ENCODE measurements at places on chromosomes 2 and 18.

DNA sequence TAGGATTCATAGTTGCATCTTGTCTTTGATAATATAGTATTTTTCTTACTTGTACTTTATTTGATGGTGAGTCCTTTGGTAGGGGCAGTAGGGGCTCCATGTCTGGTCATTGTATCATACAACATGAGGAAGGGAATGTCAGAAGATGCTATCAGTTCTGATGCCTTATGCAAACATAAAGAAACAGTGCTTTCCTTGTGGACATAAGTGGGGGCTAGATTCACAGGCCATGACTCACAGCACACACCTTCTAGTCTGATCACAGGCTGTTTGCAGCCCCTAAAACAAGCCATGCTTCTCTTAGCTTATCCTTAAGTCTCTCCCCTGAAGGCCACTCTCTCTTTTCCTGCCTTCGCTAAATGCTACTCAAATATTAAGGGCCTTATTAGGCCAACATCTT is 10.7 kb upstream of the SLC14A1 start:
- no peaks in the 10 kb centered on the region for H3K4me1 ChIP-seq
- no peaks in the 10 kb centered on the region for H3K36me3 ChIP-seq
- no peak overlapping the region for H3K27ac ChIP-seq
- no peaks in the 10 kb centered on the region for H3K27me3 ChIP-seq
- no peak overlapping the region for H3K4me3 ChIP-seq

DNA sequence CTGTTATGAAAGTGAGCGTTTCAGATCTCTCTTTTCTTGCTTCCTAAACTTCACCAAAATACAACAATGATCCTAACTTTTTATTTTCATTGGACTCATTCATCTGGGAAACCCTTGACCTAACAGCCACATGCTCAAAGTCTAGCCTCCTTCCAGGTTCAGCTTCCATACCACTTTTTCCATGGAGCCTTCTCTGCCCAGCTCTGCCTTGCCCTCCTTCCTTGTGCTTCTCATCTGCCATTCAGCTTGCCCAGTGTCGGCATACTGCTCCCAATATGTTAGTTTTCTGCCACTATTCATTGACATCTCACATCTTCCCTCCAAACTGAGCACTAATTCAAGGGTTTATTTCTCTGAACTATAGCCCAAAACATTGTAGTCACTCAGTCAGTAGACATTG is 214.7 kb downstream of the RAD51AP2 start:
- no peak overlapping the region for H3K4me3 ChIP-seq
- no peaks in the 10 kb centered on the region for H3K36me3 ChIP-seq
- H3K4me1 ChIP-seq = no peaks in the 10 kb centered on the region
- H3K27me3 ChIP-seq = no peaks in the 10 kb centered on the region
- no peak overlapping the region for H3K27ac ChIP-seq

DNA sequence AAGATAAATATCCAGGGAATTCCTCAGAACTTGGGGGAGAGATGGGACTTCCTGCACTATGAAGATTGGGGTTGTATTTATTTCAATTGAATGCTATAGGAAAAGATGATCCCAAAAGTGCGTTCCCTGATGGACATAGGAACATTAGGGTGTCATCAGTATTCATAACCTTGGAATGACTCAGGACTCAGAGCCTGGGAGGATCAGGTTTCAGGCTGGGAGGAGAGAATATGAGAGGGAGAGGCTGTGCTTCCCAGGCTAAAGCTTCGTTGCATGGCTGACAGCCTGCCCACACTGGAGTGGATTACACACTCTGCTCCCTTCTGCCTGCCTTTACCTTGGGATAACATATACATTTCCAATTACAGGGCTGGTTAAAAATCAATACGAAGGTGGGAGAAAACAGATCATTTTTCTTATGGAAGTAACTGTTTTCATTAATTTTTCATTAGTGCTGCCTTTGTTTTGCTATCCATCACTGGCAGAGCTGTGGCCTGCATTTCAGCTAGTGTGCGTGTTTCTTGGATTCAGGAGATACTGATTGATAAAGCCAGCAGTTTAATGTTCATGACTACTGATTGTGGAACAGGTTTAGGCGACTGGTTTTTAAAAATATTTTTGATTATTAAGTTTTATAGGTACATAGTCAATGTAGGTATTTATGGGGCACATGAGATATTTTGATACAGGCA is 118.7 kb downstream of the KCTD1 start:
- DNase-seq = peak; percentile 77
- H3K36me3 ChIP-seq = no peaks in the 10 kb centered on the region
- H3K4me3 ChIP-seq = no peak overlapping the region
- no peaks in the 10 kb centered on the region for H3K4me1 ChIP-seq
- no peaks in the 10 kb centered on the region for H3K27me3 ChIP-seq

- no peaks in the 10 kb centered on the region for H3K4me1 ChIP-seq
- no peak overlapping the region for H3K27ac ChIP-seq
- no peaks in the 10 kb centered on the region for H3K27me3 ChIP-seq
- no peak for DNase-seq
- H3K36me3 ChIP-seq = no peaks in the 10 kb centered on the region
- no peak overlapping the region for H3K4me3 ChIP-seq
These were observed 239.5 kb upstream of the SALL3 start for GRCh38 chr18:78739882-78740677.

DNA sequence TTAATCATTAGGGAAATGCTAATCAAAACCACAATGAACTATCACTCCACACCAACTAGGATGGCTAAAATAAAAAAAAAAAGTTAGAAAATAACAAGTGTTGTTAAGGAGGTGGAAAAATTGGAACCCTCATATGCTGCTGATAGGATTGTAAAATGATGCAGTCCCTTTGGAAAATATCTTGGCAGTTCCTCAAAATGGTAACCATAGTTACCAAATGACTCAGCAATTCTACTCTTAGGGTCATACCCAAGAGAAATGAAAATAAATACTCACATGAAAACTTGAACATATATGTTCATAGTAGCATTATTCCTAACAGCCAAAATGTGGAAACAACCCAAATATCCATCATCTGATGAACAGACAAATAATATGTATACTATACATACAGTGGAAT is 15.7 kb upstream of the ACVR2A start:
- H3K4me1 ChIP-seq = no peaks in the 10 kb centered on the region
- no peak overlapping the region for H3K27ac ChIP-seq
- H3K36me3 ChIP-seq = no peaks in the 10 kb centered on the region
- H3K27me3 ChIP-seq = no peaks in the 10 kb centered on the region

GRCh38 chr2:15763822-15764682 is 172.4 kb downstream of the DDX1 start:
- H3K27ac ChIP-seq = no peak overlapping the region
- H3K36me3 ChIP-seq = no peaks in the 10 kb centered on the region
- no peak for DNase-seq

DNA sequence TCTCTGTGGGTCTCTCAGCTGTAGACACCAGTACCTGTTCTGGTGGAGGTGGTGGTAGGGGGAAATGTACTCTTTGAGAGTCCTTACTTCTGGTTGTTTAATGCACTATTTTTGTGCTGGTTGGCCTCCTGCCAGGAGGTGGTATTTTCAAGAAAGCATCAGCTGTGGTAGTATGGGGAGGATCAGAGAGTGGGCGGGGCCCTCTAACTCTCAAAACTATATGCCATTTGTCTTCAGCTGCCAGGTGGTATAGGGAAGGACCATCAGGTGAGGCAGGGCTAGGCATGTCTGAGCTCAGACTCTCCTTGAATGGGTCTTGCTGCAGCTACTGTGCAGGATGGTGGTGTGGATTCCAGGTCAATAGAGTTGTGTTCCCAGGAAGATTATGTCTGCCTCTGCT is 1100.8 kb downstream of the CNTNAP5 start:
- H3K27me3 ChIP-seq = no peaks in the 10 kb centered on the region
- no peak for DNase-seq
- no peak overlapping the region for H3K4me3 ChIP-seq
- H3K4me1 ChIP-seq = no peaks in the 10 kb centered on the region
- no peak overlapping the region for H3K27ac ChIP-seq
